Right cardiac atrium (tissue), 5 donors: ENCODE measurements at places on chromosomes 3 and 15. TPM values are rescaled to one million over a fixed set of nuclear protein-coding genes. Genes with fewer than 3 reads are reported as not detected.

DNA sequence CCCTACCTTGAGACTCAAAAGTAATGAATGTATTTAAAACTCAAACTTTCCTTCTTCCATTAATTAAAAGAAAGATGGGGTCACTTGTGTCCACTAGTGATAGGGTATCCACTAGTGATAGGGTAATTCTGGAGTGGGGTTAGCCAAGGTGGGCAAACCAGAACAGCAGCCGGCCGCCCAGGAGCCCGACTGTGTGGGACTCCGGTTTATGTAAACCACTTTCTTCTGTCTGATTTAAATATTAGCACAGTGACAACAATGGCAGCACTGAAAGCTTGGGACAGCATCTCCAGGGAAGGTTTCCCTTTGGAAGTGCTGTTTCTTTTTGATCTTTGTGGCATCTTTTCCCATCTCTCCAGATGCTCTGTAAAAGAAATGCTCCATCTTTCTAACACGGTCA is 722 bp downstream of the MYZAP start:
- peak; percentile 53 for DNase-seq

- no peak for DNase-seq
These were observed 102.4 kb upstream of the UBE3A start for GRCh38 chr15:25541228-25541627.

GRCh38 chr3:76311941-76312340 is 526.6 kb upstream of the ZNF717 start:
- DNase-seq, result no peak

RHCG gene
- not detected for total RNA-seq

DNA sequence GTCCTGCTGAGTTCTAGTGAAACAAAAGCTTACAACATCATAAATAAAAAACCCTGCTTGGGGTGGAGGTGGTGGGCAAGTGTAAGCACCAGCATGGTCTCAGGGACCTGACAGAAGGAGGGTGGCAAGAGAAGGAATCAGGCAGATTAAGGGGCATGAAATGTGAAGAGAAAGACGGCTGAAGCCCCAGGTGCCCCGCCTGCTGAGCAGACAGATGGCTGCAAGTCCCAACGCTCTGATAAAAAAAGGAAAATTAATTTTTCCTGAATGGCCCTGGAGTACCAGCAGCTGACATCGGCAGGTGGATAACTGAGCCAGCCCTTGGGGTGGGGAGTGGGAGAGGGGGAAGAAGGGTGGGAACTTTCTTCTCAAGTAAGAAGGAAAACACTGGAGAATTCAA is 137.9 kb downstream of the XXYLT1 start:
- DNase-seq, result no peak

- no peak for DNase-seq
These were observed 290.8 kb downstream of the NEK10 start for GRCh38 chr3:27078246-27078913.

CA12 gene
- 1.2 TPM for total RNA-seq

ISG20 gene
- 4.1 TPM for total RNA-seq

SPINK8 gene
- total RNA-seq, result not detected

TMEM108 gene
- total RNA-seq, result 13.2 TPM

DNA sequence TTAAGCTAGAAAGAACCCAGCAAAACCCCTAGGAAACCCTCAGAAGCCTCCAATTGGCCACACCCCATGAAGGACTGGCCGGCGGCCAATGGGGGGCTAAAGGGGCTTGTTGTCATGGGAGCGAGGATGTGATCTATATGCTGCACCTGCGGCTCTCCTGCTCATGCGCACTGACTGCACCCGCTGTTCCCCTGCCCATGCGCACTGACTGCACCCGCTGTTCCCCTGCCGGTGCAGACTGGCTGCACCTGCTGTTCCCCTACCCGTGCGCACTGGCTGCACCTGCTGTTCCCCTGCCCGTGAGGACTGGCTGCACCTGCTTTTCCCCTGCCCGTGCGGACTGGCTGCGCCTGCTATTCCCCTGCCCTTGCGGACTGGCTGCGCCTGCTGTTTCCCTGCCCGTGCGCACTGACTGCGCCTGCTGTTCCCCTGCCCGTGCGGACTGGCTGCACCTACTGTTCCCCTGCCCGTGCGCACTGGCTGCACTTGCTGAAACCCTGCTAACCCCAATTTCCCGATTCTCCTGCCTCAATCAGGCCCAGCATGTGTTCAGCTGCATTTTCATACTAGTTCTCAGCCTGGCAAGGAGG is 16.8 kb upstream of the MCCC1 start:
- DNase-seq, result no peak

SLC22A13 gene
- total RNA-seq, result 0.29 TPM

- no peak for DNase-seq
These were observed 486.8 kb upstream of the ALCAM start for GRCh38 chr3:104879919-104880318.

- no peak for DNase-seq
These were observed 22.5 kb downstream of the LPP start for GRCh38 chr3:188176476-188176875.

P2RY1 gene
- 7.6 TPM for total RNA-seq

TMA7 gene
- total RNA-seq, result 187 TPM

DNA sequence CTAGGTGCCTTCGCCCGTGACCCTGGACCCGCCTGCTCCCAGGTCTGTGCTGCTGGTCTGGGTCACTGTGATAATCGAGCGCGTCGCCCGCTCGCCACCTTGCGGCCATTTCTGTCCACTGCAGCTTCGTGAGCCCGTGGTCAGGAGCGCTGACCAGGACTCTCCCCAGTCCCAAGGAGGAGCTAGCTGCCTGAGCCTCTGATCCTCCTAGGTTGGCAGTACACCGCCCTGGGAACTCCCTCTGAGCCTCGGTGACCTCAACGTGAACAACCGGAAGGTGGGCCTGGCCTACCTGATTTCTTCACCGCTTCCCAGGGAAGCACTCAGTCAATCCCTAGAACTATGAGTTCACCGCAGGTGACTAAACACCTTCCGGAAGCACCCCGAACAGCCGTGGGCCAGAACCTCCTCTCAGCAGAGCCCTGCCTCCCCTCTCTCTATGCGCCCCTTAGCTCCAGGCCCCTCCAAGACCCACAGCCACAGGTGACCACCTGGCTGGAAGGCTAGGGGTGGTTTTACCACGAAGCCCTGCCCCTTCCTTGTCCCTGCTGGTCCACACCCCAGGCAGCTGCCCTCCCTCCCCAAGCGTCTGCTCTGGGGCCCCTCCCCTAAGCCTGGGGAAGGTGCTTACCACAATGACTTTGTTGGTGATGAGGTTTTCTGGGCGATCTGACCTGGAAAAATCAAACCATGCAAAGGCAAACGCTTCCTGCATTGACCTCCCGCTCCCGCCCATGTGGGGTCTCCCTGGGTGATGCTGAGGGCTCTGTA is 9.7 kb downstream of the PLA2G4D start:
- DNase-seq, result peak; percentile 83

- DNase-seq, result no peak
These were observed 40.6 kb upstream of the PRR20G start for GRCh38 chr3:127328421-127328820.
